ENCODE measurements at places on chromosomes 1 and 21.
A peak's percentile ranks its signal among the peaks of the same experiment; 100 is the strongest.

DNA sequence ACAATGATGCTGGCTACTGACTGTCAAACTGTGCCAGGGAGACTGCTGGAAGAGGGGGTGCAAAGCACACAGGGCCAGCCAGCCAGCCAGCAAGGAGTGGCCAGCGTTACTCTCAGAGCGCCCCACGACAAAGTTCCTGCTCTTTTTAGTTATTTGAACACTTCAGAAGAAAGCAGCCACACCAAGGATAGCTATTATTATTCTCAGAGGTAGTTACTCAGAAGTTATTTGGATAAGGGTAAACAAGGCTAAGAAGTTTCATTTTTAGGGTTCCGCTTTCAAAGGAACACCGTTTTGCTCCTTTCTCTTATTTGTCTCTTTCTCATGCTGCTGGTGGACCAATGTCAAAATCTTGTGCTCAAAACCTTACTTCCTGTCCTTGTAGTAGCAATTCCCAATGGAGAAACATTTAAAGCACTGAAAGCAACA lies 59.9 kb downstream of the VANGL2 start:
- no peak for DNase-seq

DNA sequence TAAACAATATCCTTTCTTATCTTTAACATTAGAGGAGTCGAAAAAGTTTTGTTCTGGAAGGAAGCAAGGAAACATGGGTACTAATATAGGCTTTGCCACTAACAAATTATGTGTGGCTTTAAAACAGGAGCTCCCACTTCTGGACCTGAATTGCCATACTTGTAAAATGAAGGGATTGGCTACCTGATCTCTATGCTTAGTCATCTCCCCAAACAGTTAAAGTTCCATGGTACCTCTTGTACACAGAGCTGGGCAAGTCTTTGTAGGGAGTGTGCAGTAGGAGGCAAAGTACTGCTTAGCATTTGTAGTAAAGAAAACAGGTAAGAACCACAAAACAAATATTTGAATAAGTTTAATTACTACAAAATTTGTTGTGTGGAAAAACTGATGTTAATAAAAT lies 81.3 kb downstream of the MAST2 start:
- no peak for DNase-seq

- DNase-seq: no peak
Measured at GRCh38 chr1:89576013-89576412, 51.4 kb downstream of the LRRC8B start.

DNA sequence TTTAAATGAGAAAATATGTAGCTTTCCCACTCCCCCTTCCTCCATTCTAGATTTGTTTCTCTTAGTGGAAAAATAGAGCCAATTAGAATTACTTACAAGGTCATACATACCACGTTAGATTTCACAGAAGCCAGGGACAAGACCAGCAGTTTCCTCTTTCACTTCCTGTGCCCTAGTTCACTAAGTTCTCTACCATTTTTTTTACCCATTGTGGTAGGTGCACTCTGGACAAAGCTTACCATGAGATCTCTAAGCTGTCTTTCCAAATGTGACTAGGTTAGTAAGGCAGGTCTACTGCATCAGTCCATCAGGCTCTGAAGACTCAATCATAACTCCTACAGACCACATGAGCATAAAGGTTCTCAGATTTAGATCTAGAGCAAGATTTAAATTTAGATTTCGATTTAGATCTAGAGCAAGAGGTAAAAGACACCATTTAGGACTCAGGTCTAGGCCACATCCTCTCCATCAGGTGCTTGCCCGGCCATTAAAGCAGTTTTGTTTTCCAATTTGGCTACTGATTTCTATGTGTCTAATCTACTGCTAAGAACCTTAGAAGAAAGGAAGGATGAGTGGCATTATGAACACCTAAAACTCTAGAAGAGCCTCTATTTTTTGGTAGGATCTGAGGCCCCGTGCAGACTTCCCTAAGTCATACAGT lies 235.3 kb downstream of the FAF1 start:
- no peak for DNase-seq

DNA sequence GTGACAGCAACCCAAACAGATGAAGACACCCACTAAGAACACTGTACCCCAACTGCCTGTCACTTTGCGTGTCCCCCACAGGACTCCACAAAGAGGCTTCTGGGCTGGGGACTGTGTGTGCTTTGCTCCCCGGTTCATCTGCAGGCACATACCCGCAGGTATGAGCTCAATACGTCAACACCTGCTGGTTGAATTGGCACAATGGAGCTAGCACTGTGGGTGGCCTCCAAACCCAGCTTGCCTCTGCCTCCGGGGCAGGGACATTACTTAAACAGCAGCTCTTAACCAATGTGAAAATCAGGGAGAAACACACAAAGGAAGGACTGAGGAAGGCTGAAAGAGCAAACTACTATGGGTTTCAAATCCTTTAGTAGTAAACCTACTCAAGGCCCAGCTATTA lies 140.2 kb upstream of the TIAM1 start:
- peak; percentile 49 for DNase-seq

- DNase-seq: no peak
Measured at GRCh38 chr1:27142464-27142863, 12.5 kb downstream of the SLC9A1 start.

DNA sequence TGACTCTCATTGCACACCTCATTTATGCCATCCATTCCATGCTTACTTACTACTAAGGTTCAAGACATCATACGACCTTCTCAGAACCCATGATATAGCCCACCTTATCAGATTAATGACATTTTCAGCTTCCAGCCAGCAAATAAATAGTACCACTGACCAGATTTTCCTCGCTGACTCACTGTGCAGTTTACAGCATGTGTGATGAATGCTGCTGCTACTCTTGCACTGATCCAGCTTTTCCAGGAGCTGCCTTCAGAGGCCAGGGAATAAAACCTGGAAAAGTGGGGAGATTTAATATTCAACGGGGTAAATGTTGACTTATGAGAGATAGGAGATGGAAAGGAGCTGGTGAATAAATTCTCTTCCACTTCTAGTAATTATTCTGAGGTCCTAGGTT lies 247.1 kb downstream of the COL11A1 start:
- DNase-seq: no peak

DNA sequence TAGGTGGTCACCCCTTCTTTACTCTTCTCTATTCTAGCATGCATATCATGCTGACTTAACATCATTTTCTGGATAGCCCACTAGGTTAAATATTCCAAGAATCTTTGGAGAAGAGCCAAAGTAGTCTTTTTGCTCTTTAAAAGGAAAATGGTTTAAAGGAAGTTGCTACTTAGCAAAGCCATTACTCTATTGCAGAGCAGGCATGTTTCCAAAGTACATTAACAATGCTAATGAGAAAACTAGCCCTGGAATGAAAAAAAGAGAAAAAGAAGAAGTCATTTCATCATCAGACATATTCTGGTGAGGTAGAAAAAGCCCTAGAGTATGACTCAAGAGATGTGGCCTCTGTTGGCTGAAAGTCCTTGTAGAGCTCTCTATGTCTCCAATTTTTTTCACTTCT lies 74.0 kb downstream of the NUF2 start:
- no peak for DNase-seq

DNA sequence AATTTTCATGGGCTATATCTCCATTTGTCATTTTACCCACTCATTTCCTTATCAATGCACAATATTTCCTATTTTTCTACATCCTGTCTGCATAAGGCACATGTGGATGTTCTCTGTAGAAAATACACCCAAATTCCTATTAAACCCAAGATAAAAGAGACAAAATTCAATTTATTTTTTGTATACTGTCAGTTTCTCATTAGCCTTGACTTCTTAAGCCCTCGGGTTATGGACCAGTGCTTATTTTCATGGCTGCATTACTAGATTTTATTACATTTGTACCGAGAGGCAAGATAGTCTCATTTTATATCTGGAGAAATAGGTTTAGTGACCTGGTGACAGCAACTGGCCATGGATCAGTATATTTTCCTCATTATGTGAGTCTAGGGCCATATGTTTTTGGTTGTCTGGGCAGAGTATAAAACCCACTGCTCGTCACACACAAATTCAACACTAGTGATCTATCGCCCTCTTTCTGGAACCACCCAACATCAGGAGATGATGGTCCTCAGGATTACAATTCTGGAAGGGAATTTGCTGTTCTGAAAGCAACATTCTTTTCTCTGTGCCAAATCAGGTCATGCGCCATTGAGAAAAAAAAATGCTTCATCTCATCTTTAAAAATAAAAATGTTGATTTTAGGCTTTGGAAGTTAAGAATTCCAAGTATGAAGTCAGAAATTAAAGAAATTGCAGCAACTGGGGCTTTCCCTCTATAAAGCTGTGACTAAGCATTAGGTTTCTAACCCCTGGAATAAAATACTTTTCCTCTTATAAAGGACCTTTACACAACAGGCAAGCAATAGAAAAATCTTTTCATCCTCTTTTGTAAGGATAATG lies 81.4 kb downstream of the ASTN1 start:
- DNase-seq: no peak

GRCh38 chr21:45916011-45916840 lies 65.3 kb upstream of the COL6A1 start:
- DNase-seq: no peak

GRCh38 chr1:17887661-17888371 lies 132.7 kb downstream of the ACTL8 start:
- DNase-seq: no peak

DNA sequence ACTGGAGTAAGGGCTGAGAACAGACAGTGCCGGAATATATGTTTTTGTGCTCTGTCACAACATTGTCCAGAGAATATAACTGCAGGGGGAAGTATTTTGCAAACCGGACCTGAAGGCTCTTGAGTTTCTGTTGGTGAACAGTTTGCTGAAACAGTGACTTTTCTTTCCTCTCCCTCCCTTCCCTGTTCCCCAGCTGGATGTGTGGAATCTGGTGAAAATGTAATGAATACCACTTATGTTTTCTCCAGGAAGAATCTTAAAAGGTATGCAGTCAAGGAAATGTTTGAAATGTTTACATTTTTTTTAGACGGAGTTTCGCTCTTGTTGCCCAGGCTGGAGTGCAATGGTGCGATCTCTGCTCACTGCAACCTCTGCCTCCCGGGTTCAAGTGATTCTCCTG lies 23.4 kb downstream of the CHAF1B start:
- DNase-seq: no peak

DNA sequence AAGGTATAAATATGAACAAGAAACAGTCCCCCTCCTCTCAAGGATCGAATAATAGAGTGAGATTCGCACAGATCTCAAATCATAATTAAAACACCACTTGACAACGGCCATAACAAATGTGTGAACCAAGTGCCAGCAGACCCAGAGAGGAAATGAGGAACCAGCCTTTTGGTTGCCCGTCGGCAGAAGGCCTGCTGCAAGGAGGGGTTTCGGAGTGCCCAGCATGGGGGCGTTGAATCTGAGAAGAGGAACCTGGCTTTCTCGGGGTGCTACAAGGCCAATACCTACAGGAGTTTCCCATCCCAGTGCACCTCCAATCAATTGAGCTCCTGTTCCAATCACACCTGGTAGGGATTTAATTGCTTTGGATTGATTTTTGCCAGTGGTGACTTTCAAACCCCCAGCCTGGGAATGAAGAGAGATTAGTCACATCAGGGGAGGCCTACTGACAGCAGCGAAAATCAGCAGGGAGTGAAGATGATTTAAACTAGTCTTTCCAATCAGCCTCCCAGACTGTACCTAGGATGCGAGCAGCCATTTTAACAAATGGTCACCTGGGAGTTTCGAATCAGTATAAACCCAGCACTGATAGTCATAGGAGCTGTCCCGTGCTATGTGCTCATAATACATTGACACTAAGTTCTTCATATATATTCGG lies 263.8 kb downstream of the KAZN start:
- no peak for DNase-seq

DNA sequence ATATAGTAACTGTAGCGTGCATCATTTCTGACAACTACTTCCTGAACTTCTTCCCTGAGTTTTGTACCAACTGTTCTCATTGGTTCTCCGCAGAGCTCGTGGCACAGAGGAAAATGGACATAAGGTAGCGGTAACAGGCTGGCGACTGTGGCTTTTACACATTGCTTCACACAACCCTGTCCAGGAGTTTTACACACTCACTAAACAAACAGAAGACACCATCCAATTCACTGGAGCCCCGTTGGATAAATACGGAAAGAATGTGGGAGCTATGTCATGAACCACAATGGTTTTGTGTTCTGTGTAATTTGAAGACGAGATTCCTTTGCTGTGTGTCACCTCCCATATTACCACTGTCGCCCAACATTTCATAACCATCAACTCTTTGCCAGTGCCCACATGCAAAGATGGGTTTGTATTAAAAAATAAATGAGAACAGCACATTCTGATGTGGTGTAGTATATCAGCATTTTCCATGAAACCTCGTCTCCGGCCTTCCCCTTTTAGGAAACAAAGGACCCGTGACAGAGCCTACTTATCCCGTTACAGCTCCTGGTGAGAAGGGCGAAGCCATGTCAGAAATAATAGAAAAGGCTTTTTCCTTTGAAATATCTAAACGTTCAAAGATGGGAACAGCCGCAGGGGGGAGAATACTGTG lies 47.4 kb upstream of the ENAH start:
- DNase-seq: no peak

DNA sequence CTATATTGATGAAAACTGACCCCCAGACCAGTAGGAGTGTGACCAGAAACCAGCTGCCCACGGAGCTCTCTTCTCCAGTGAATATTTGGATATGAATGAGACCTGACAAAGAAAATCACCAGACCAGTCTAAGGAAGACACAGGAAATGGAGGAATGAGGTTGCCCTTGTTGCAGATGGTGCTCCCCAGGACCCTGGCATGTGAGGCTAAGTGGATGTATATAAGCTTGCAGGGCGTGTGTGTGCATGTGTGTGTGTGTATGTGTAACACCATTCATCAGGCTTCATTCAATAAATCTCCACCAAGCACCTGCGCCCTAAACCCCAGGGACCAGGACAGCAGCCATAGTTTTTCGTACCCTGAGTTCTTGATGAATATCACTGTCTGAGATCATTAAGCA lies 14.4 kb downstream of the PHLDA3 start:
- no peak for DNase-seq

DNA sequence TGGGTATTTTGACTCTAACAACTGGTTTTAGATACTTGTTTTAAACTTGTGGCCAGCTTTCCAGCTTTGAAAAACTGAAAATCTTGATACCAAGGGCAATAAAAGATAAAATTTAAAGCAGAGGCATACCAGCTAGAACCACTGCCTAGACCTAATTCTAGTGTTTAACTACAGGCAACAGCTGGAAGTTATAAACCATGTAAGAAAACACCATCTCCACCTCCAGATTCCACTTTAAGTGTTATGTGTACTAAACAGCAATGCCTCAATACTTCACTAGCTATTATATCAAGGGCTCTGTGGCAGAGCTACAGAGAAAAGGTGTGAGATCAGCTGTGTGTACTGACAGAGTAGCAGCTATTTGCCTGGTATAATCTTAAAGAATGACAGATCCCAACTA lies 69.5 kb downstream of the LPAR3 start:
- no peak for DNase-seq

- no peak for DNase-seq
Measured at GRCh38 chr1:27018316-27018715, 5.7 kb upstream of the TENT5B start.

DNA sequence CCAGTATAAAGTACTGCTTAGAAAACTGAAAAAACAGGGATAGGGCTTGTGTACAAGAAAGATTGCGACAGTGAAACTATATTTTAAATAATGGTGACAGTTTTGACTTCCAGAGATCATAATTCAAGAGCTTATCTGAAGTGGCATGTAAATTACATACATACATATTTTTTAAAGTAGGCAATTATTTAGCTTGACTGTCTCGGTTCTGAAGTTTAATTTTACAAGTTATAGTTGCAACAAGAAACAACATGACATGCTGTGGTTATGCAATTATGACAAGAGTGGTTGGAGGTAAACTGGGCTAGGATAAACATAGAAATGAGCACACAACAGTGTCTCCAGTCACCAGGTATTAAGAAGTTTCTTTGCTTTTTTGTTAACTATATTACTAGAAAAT lies 4.1 kb downstream of the C1orf21 start:
- no peak for DNase-seq

Measured in NT2/D1 (cell line).